ENCODE measurements at places on chromosomes 5 and 9. TPM values are rescaled to one million over a fixed set of nuclear protein-coding genes. Genes with fewer than 3 reads are reported as not detected.

Gene ZNF782
- 0.92 TPM for polyA plus RNA-seq

Gene UBE2QL1
- 0.16 TPM for polyA plus RNA-seq

Gene C5orf63
- 4.5 TPM for polyA plus RNA-seq

Gene HBEGF
- polyA plus RNA-seq = 23.5 TPM

Gene ANKRD31
- 0.51 TPM for polyA plus RNA-seq

Gene ALDH7A1
- 71.9 TPM for polyA plus RNA-seq

Gene ZDHHC11B
- polyA plus RNA-seq = 5.2 TPM

Gene MAMDC2
- polyA plus RNA-seq = 3.3 TPM
